Left lobe of liver (tissue), 2 donors: ENCODE measurements at places on chromosomes 7 and 10. TPM values are rescaled to one million over a fixed set of nuclear protein-coding genes. Genes with fewer than 3 reads are reported as not detected.

DNA sequence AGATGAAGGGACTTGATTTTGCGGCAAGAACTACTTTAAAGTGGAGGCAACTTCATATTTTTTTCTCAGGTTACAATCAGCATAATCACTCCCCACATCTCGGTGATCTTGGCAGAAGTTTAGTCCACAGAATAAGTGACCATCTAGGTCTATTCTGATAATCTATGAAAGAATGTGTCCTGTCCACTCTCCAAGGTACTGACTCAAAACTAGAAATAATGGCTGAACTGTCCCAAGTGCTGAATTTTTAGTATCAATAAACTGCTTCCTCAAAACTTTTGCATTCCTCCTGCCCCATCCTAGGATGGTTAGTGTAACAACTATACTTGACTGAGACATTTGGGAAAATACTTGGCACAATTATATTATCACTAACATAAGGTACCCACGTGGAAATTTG, 10.9 kb upstream of the CHRM2 start:
- no peak for DNase-seq

GRCh38 chr10:132178672-132179545, 7.8 kb upstream of the DPYSL4 start:
- no peak for DNase-seq

GRCh38 chr10:69406816-69407580, 9.7 kb downstream of the TACR2 start:
- no peak for DNase-seq

DNA sequence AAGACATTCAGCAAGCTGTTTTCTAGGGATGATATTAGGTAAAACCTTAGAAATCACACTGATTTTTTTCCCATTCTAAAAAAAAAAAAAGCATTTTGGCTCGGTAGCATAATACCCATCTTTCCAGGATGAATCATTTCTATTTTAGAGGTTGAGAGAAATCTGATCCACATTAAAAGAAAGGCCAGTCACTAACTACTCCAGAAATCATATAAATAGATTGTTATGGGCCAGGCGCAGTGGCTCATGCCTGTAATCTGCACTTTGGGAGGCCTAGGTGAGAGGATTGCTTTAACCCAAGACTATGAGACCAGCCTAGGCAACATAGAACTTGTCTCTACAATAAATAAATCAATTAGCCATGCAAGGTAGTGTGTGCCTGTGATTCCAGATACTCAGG, 164.3 kb downstream of the BAMBI start:
- no peak for DNase-seq

DNA sequence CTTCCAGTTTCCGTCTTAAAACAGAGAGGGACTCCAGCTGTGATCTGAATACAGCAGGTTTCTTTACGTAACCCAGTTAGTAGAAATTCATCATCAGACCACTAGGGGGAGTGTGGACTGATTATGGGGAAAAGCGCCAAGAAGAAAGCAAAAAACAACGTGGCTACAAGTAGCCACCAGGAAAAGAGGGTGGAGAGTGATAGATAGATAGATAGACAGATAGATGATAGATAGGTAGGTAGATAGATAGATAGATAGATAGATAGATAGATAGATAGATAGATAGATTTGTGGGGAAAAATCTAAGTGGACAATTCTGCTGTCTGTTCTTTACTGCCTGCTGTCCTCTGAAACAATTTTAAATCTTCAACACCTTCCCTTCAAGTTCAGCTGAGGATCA, 12.7 kb upstream of the AKR1B10 start:
- no peak for DNase-seq

DNA sequence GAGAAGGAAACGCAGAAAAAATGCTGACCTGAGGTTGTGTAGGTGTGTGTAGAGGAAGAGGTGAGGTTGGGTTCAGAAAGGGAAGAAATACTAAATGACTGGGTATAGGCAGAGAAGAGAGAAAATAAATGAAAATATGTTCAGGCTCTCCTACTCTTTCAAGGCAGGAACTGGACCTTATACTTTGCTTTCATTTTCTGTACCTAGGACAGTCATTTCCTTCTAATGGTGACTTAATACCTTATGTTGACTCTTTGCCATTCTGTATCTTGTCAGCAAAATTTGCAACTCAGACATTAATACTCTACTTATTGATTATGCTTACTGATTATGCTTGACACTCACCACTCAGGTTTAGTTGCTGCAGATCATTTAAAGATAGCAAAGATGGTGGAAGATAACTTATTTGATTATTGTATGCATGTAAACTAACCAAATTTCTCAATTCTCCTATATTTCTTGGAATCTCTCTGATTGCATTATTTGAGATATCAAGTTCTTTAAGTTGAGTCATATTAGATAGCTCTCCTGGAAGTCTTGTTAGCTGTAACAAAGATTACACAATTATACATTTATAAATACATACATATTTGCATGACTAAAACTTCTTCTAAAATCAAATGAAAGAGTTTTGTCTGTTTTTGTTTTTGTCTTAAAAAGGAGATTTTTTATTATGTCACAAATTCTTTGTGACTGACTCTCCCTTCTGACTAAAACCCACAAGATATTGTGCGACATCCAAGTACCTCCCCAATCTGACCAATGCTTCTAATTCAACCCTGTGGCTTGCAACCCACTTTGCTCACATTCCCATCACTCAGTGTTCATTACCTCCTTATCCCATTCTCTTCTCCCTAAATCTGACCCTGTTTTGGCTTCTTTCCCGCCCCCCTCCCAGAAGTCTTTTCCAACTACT, 20.0 kb downstream of the LRRD1 start:
- DNase-seq: no peak

GRCh38 chr10:15201589-15202300, 33.3 kb upstream of the NMT2 start:
- no peak for DNase-seq

The PRSS2 gene
- 53.2 TPM for total RNA-seq

The LIPA gene
- 53.8 TPM for total RNA-seq

The CELF2 gene
- 2.6 TPM for total RNA-seq

The GBX1 gene
- total RNA-seq: not detected

The TRIM73 gene
- total RNA-seq: 4.2 TPM
